Omental fat pad (tissue), 4 donors: ENCODE measurements at places on chromosomes 7 and 10. TPM values are rescaled to one million over a fixed set of nuclear protein-coding genes. Genes with fewer than 3 reads are reported as not detected.

- peak; percentile 76 for DNase-seq
Measured at GRCh38 chr7:149495785-149496641, 1.6 kb downstream of the ZNF746 start.

DNA sequence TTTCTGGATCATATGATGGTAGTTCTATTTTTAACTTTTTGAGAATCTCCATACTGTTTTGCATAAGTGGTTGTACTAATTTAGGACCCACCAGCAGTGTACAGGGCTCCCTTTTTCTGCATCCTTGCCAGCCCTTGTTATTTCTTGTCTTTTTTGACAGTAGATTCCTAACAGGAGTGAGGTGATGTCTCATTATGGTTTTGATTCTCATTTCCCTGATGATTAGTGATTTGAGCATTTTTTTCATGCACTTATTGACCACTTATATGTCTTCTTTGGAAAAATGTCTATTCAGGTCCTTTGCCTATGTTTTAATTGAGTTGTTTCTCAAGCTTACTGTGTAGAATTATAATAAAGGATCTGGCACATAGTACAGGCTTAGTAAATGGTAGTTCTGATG lies 238.8 kb upstream of the BMPER start:
- DNase-seq = no peak

GRCh38 chr7:33872870-33873269 lies 32.5 kb upstream of the BMPER start:
- no peak for DNase-seq

- DNase-seq = no peak
Measured at GRCh38 chr7:977326-978048, 2.1 kb upstream of the COX19 start.

The RAB11FIP2 gene
- 23.5 TPM for total RNA-seq

DNA sequence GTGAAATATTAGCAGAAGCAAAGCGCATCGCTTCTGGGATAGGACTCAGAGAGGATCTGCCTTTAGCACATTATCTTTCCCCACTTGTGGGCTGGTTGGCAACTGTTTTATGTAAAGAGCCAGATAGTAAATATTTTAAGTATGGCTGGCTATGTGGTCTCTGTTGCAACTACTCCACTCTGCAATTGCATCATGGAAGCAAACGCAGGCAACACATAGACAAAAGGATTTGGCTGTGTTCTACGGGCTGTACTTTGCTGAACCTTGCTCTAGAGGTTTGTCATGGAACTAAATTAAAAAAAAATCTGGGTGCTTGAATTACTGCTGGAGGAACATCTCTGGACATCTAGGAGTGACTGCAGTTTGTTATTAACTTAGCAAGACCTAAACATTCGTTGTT lies 307.8 kb upstream of the TPK1 start:
- DNase-seq = no peak

- DNase-seq = no peak
Measured at GRCh38 chr7:91826377-91826776, 54.1 kb downstream of the MTERF1 start.

GRCh38 chr7:128132426-128133069 lies 101.3 kb upstream of the LRRC4 start:
- DNase-seq = no peak

- DNase-seq = no peak
Measured at GRCh38 chr10:126634911-126635310, 35.6 kb downstream of the C10orf90 start.

- no peak for DNase-seq
Measured at GRCh38 chr7:12771378-12771877, 84.0 kb downstream of the ARL4A start.

The OPN1SW gene
- total RNA-seq = not detected

The FAM25G gene
- not detected for total RNA-seq

The ZNF212 gene
- total RNA-seq = 6.2 TPM

GRCh38 chr7:42292991-42293521 lies 56.0 kb upstream of the GLI3 start:
- DNase-seq = no peak

DNA sequence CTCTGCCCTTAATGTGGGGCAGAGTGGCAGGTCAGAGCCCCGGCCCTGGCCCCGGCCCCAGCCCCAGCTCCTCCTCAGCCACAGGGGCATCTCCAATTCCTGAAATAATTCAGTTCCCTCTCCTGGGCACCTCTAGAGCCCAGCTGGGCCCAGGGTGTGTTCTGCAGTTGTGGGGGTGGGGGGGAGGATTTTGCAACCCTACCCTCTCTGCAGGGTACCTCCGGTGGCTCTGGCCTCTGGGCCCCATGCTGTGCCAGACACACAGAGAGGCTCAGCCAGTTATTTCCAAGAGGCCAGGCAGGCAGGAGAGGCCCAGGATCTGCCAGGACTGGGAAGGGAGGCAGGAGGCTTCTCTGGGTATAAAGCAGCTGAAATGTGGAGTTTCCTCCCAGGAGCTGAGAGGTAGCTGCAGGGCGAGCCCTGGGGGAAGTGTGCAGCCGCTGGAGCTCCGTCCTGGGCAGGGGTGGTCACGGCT lies 47.9 kb downstream of the PWWP2B start:
- no peak for DNase-seq

- no peak for DNase-seq
Measured at GRCh38 chr10:128932071-128932820, 534.8 kb upstream of the MGMT start.

- no peak for DNase-seq
Measured at GRCh38 chr10:123998197-123999141, 94.9 kb downstream of the CHST15 start.

GRCh38 chr7:77202481-77202976 lies 2.9 kb upstream of the FGL2 start:
- no peak for DNase-seq

- DNase-seq = no peak
Measured at GRCh38 chr7:140358412-140359051, 39.8 kb downstream of the SLC37A3 start.

DNA sequence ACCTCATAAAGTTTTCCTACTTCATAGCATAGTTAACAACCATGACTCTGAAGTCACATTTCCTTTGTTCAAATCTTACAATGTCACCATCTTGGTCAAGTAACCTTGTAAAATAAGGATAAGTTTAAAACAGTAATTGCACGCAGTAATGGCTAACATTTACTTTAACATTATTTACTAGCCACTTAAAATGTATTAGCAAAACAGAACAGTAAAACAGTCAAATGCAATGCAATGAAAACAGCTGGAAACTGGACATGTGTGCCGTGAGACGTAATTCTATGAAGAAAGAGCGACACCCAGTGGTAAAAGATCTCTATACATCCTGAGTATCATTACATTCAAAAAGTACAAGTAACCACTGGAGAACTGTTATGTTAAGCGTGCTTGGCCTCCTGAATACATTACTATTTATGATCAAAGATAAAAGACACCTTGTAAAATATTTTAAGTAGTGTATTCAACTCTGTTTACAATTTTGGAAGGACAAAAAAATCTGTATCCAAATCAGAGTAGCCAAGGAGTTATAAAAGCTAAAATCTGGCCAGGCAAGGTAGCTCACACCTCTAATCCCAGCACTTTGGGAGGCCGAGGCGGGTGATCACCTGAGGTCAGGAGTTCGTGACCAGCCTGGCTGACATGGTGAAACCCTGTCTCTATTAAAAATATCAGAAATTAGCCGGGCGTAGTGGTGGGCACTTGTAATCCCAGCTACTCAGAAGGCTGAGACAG lies 27.2 kb downstream of the ATE1 start:
- DNase-seq = no peak

DNA sequence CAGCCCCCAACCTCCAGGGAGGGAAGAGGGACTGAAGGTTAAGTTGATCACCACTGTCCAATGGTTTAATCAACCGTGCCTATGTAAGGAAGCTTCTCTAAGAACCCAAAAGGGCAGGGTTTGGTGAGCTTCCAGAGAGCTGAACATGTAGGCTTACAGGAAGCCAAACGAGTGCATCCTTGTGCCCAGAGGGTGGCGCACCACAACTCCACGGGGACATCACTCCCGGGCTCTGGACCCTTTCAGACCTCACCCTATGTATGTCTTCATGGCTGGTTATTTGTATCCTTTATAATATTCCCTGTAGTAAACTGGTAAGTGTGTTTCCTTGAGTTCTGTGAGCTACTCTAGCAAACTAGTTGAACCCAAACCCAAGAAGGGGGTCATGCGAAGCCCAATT lies 11.5 kb upstream of the NFKB2 start:
- DNase-seq = no peak

The SLC26A3 gene
- total RNA-seq = not detected

The AQP1 gene
- total RNA-seq = 685 TPM

The ACSM6 gene
- not detected for total RNA-seq

The RARRES2 gene
- total RNA-seq = 235 TPM
